ENCODE measurements at places on chromosomes 7 and 10.

DNA sequence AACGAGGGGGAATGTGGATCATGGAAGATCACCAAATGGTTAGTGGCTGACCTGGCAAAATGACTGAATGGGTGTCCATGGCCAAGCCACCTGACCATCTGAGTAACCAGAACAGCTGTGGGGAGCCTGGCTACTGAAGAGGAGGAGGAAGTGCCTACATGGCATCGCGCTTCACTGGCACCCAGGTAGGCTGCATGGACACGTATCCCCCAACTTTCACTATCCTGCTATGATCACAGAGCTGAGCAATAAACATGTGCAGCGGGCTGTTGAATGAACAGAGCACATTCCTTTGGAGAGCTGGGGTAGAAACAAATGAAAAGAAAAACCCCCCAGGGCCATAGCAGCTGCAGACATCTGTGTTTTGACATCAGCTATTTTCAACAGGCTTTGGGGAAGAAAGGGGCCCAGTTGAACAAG, 6.5 kb downstream of the AKR1B1 start:
- DNase-seq, result no peak

DNA sequence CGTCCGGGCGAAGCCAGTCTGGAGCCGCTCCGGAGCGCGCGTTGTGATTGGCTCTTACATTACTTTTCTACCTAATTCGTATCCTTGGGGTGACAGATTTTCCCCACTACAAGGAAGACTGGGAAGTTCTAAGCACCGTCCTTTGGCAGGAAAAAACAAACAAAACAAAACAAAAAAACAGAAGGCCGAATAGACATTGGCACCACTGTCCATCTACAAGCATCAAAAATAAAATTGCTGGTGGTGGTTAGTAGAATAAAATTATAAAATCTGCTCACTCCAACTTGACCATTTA, 651 bp upstream of the SKAP2 start:
- DNase-seq, result no peak

DNA sequence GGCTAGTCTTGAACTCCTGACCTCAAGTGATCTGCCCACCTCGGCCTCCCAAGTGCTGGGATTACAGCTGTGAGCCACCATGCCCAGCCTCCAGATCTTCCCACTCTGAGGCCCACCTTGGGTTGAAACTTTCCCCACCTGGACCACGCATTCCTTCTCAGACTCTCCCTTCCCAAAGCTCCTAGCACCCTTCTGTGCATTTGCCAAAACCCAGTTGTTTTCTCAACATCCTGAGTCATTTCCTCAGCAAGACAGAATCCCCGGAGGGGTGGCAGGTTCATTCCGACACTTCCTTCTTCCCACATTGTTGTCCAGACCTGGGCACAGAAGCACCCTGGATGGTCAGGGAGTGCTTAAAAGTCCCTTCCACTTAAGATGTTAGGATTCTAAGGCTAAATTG, 28.9 kb downstream of the BAG3 start:
- peak; percentile 88 for DNase-seq

DNA sequence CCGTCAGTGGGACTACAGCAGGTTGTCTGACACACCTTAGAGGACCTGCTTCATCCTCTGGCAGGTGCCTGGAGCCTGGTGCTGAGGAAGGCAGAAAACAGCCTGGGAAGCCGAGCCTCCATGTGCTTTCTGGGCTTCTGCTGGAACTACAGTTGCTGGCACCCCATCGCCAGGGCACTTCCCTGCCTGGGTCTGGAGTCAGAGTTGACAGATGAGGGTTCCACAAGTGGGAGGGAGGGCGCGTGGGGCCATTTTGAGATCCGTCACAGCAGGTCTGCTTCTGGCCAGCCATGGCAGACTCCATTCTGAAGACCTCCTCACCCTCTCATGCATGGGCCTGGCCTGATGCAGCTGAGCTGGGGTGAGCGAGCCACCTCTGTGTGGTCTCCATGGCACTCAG, 33.2 kb upstream of the TCERG1L start:
- DNase-seq, result no peak

- DNase-seq, result no peak
Measured at GRCh38 chr7:21084286-21084685, 297.6 kb upstream of the SP8 start.

DNA sequence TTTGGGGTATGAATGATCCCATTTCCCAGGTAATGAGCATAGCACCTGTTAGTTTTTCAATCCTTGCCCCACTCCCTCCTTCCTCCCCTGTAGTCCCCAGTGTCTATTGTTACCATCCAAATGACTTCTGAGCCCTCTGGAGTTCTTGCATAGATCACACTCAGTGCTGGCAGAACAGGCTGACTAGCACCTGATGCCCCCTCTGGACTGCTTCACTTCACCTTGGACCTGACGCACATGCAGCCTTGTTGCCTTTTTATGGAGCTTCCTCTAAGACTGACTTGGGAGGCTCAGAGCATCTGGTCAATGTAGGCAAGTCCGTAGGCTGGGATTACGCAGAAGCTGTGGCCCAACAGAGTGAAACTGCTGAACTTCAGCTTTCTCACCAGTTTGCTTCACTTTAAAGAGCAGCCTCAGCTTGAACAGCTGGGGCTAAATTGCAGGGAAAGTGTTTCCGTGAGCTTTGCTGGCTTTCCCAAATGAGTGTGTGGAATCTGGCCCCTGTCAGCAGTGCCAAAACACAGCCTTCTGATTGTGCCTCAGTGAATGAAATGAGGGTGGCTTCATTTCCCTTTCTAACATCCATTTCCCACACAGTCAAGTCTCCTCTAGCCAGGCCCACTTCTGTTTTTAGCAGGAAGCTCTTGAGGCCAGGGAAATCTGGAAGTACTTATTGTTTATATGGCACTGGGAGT, 48.5 kb downstream of the NXPH1 start:
- DNase-seq, result no peak

DNA sequence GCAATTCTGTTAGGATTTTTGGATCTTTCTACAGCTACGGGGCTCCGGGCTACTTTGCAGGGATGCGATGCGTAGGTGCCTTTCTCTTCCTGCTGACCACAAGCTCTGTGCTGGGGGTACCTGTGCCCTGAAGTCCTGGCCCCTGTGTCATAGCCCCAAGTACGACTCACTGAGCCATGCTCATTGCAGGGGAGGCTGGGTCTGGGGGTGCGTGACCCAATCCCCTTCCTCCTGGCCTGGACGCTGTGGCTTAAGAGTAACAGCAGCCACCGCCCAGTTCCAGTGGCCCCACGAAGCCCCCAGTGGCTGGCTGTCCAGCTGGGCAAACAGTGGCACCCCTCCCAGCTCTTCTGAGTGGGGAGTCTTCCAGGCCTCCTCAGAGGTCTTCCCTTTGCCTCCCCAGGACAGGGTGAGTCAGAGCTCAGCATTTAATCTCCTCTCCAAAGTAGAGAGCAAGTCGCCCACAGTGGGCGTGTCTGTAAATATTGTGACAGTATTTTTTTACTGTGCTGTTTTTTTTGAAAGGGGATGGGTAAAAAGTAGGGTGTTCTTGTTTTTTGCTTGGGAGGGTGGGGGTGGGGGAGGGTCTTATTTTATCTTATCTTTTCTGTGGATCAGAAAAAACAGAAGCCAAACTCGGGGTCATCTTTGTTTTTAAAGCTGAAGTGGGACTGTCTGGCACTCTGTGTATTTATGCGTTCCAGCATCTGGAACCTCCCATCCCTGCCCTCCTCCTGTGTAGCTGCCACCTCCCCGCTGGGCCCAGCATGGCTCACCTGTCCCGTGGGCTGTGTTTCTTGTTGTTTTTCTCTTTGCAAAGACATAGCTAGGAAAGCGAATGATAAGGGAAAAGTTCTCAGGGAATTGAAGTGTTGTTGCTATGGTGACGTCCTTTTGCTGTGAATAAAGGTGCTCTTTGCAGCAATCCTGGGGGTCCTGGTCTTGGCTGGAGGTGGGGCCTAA, 8.2 kb downstream of the LFNG start:
- peak; percentile 43 for DNase-seq

DNA sequence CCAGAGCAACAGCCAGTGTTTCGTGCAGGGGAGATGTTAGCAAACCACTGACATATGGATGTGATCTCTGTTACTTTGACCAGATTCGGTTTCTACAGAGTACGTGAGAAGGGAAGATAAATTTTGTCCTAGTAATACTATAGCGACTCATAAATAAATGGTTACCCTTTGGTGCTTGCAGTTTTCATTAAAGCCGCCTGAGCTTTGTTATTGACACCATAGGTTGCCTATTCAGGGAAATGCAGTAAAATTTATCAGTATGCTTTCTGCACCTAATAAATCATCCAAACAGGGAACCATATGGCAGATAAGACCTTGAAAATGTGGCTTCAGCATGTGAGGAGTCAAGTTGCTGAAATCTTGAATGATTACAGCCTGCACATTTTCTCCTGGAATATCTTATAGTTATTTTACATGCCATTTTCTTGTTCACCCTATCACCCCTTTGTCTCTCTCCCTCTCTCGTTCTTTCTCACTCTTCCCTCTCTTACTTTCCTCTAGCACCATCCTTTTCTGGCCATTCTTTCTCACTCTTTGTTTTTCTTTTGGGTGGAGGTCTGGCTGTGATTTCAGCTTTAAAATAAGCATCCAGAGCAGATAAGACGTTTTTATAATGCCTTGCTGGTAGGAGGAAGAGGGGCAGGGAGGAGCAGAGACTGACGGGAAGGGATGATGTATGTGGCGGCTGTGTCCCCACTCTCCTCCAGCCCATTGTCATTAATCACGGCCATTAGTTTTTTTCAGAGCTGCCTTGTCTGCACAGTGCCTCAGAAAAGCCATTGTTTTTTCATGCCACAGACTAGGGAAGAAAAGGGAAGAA, 182.5 kb downstream of the LRMDA start:
- no peak for DNase-seq

- DNase-seq, result no peak
Measured at GRCh38 chr7:1767524-1767923, 97.4 kb downstream of the ELFN1 start.

DNA sequence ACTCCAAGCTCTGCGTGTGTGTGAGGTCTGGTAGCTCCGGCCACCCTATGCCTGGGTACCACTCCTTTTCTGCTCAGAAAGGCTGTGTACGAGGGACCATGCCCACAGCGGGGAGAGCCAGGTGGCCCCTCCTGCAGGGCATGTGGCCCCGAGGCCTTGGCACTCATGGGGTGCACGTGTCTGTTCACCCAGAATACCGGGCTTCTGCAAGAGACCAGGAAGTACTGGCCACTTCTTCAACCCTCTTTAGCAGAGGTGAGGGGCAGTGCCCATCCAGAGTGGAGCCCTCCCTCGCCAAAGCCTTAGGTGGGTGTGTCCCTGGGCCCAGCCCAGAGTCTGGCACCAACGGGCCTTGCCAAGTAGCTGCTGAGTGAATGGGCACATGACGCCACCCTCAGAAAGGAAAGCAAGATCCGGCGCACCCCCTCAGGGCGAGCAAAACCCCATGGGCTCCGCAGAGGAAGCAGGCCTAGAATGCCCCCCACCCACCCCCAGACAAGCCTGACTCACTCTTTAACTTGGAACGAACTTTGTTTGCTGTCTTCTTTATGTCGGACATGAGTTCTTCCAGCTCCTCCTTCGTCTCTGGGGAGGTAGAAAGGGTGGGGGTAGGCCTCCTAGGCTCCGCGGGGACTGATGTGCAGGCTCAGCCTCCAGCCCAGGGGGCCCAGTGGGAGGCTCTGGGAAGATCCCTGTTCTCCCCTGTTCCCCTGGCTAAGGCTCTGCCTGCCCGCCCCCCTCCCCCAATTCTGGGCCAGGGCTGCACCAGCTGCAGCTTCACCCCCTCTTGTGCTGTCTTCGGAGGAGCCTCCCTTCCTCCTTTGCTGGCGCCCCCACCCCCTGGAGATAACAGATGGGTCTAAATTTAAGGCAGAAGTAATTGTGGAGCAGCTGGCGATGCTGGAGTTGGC, 14.6 kb downstream of the STX1A start:
- DNase-seq, result peak; percentile 23

GRCh38 chr7:116802144-116802745, 60.1 kb upstream of the CAPZA2 start:
- DNase-seq, result no peak
